ENCODE measurements at places on chromosomes 1 and 21.

DNA sequence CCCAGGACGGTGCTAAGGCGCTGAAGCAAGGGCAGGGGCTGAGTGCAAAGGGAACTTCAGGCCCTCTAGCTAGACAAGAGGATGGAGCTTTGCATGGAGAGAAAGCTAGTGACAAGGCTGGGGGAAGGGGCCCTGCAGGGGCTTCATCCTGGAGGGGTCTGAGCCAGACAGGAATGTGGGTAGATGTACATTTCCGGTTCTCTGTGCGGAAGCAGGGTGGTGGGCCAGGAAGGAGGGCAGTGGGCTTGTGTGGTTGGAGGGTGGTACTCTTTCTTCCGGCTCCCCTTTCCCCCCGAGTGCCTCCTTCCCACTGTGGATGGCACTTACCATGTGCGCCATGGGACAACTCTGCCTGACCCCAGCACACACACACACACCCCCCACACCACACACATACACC, 1.5 kb downstream of the KISS1 start:
- no peak for DNase-seq

- no peak for DNase-seq
Measured at GRCh38 chr1:54498383-54499096, 49.5 kb upstream of the ACOT11 start.

- DNase-seq, result no peak
Measured at GRCh38 chr1:38962560-38962959, 20.9 kb upstream of the RHBDL2 start.

- no peak for DNase-seq
Measured at GRCh38 chr1:9884805-9885204, 25.3 kb downstream of the CTNNBIP1 start.

DNA sequence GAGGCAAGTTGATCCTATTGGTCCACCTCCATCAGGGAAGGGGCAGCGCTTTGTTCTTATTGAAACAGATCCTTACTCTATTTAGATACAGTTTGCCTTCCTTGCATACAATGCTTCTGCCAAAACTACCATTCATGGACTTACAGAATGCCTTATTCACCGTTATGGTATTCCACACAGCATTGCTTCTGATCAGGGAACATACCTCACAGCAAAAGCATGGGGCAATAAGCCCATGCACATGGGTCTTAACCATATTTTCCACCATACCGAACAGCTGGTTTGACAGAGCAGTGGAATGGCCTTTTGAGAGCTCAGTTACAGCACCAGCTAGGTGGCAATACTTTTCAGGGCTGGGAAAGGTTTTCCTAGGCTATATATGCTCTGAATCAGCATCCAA, 544.8 kb upstream of the ADGRL4 start:
- no peak for DNase-seq

- DNase-seq, result no peak
Measured at GRCh38 chr1:238324211-238324864, 433.6 kb upstream of the ZP4 start.

GRCh38 chr1:93716941-93717368, 35.3 kb upstream of the BCAR3 start:
- DNase-seq, result peak; percentile 76

DNA sequence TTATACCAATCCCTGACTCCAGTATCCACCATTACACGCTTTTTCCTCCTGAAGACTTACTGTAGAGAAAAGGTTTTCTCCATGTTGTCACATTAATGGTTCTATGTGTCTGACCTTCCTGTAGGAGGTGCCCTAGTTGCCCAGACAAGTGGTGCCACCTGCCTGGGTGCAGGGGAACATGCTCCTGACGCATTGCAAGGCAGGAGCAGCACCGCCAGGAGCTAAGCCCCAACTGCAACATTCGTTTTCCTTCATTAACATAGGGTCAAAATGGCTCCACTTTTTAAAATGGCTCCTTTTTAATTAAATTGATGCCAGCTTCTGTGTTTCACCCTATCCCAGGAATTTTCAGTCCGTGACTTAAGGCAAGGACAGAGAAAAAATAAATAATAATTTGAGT, 220.1 kb upstream of the SAMSN1 start:
- peak; percentile 2 for DNase-seq

GRCh38 chr1:28519946-28520725, 14.3 kb downstream of the RCC1 start:
- no peak for DNase-seq
